ENCODE measurements at places on chromosomes 7 and 10.

DNA sequence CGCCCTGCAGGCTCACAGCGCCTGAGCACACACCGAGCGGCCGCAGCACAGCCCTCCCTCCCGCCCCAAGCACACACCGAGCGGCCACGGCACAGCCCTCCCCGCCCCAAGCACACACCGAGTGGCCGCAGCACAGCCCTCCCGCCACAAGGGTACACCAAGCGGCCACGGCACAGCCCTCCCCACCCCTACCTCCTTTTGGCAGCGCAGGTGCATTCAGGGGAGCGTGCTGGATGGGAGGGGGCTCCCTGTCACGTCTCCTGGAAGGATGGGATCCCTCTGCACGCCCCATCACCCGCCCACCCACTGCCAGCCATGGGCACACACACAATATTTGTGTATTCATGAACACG is 482.6 kb downstream of the DNAJB6 start:
- DNase-seq: no peak

- no peak for DNase-seq
Observed at GRCh38 chr10:25818751-25819150, 115.3 kb upstream of the MYO3A start.

DNA sequence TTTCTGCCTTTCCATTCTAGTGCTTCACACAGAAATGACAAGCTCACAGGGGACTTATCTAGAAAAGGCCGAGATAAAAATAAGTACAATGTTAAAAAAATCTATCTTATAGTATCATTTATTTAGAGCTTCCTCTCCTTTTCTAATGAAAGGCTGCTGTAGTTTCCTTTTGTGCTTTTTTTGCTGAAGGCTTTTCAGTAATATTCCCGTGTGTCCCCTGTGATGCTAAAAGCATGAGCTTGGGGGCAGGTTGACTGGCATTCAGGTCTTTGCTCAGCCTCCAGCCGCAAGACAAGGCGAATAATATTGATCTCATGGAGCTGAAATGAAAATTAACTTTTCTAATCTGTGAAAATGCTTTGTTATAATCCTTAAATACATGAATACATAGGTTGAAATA is 143.0 kb downstream of the ST7 start:
- no peak for DNase-seq

DNA sequence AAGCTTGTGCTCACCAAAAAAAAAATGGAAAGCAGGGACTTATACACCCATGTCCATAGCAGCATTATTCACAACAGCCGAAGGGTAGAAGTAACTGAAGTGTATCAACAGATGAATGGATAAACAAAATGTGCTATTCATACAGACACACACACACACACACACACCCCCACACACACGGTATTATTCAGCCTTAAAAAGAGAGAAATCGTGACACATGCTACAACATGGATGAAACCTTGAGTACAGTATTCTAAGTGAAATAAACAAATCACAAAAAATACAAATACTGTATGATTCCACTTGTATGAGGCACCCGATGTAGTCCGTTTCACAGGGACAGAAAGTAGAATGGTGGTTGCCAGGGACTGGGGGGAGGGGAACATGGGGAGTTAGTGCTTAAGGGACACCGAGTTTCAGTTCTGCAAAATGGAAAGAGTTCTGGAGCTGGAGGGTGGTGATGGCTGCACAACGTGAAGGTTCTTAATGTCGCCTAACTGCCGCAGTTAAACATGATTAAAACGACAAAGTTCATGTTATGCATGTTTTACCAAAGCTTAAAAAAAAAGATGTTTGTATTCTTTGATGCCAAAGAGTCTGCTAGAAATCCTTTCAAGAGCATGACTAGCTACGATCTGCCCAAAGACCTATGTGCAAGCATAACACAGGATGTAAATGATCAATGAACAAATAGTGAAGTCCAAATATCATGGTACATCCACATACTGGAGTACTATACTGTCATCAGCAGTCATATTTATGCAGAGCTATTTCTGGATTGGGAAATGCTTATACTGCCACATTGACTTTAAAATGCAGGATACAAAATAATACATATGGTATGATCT is 7.2 kb downstream of the TNS3 start:
- DNase-seq: peak; percentile 70

- DNase-seq: peak; percentile 13
Observed at GRCh38 chr10:122567056-122567660, 6.6 kb downstream of the DMBT1 start.

DNA sequence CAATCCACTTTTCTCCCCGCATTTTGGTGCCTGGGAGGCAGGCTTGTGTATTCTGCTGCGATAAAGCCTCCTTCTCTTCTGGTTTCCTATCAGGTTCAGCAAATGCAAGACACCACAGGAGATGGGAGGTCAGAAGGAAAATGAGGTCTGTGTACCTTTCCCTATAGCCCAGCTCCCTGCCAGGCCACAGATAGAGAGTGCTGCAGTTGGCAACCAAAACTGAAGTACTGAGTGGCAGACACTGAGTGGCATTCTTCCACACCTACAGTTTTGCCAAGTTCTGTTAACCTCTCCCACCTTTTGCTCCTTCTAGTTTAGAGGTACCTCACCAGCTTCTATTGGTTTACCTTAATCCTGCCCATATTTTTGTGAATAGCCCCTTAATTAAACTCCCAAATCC is 948.4 kb downstream of the SORCS1 start:
- DNase-seq: no peak
